ENCODE measurements at places on chromosomes 13 and 19.

DNA sequence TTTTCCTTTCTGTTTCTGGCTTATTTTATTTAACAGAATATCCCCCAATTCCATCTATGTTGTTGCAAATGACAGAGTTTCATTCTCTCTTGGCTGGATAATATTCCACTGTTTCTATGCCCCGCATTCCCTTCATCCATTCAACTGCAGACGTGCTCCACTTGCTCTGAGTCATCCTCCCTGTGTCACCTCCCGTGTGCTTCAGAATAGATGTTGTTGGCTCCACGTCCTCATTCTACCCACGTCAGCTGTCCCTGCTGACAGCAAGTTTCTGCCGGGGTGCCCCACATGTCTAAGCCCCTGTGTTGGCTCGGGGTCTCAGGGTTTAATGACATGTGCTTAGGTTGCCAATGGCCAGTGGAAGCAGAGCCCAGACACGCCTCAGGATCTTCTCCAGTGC, 1041.0 kb downstream of the UQCRFS1 start:
- DNase-seq: no peak

DNA sequence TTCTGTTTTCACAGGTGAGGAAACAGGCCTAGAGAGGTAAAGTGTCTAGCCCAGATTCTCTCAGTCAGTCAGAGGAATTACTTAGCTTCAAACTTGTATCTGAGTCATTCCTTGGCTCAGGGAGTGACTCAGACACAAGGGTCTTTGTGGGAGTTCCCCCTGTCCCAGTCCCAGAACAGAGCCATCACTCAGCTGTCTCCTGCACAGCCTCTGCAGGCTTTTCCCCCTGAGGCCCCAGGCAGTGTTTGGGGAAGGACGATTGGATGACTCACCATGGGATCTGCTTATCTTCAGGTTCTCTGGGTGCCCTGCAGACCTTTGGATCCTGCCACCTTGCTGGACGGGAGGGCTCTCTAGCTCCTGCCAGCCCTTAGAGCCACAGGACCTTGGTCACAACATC, 13.2 kb downstream of the ZNF793 start:
- DNase-seq: no peak

- DNase-seq: no peak
These were observed 188.2 kb upstream of the TSC22D1 start for GRCh38 chr13:44764302-44764692.

DNA sequence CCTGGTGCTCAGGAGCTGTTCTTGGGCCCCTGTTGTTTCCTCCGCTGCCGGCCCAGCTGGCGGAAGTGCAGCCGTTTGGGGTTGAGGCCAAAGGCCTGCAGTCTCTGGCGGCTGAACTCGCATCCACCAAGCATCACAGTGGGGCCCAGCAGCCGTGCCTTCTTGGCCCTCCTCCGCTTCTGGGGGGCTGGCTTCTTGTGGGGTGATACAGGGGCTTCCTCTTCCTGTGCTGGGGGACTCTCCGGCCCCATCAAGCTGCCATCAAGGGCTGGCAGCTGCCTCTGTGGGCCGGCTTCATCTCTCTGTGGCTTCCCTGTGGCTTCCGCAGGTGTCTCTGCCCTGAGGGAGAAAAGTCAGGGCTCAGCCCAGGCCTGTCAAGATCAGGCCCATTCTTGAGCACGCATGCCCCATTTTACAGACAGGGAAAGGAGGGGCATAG, 10.3 kb downstream of the ATG4D start:
- no peak for DNase-seq

DNA sequence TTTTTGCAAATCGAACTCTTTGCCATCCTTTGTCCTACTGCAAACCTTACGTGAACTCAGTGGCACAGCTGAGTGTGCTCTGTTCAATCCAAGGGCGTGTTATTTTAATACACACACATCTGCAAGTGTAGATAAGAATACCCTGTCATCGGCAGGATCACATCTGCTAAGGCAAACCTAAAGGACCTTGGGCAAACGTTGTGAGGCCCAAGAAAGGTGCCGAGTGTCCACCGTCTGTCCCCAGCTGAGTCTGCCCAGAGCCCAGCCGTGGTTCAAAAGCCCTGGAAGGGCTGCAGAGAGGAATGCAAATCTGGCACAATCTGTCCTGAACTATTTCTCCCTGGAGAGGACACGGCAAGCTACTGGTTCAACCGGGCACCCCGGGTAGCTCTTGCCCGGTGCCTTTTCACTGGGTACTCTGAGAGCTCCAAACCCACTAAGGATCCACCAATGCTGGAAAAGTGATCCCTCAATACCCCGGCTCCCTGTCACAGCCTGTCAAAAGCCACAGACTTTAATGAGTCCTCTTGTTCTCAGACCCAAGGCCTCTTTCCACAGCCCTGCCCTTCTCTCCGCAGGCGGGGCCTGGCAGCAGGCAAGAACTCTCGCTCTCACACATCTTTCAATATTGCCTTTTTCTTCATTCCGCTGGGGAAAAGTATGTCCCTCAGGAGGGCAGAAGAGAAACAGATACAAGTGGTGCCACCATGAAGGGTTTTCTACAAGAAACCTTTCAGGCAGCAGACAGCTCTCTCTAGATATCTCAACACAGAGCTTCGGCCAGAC, 17.0 kb downstream of the SLC7A1 start:
- no peak for DNase-seq

DNA sequence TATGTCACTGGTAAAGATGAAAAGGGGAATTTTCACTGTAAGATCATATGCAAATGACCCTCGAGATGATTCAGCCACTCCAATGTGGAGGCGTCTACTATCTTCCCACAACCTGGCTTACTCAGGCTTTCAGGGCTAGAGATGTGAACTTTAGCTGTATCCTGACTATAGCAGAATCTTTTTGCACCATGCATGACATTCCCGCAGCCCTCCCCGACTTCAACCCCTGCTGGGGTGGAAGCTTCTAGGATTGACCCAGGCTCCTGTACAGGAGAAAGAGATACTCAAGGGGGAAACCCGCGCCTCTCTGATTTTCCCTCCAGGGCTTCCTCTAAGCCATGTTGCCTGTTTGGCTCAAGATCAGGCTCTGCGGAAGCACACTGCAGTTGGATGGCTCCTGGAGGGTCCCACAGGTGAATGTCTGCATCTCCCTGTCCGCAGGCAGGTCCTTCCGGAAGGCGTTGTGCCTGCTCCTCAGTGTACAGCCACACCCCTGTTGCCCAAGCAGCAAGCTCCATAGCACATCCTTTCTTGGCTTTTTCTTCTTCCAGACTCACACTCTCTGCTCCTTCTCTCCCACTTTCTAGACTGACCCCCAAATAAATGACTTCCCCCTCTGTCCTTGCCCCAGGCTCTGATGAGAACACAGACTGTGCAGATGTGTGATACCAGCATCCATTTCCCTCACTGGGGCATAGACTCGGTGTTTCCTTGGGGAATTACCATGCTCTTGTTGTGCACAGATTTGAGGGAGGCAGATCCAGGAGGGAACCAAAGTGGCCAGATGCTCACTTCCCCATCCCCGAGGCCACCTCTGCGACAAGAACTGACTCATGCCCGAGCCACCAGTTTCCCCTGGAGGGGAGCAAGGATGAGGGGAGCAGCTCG, 29.1 kb upstream of the POP4 start:
- DNase-seq: no peak

- no peak for DNase-seq
These were observed 9.3 kb downstream of the MED16 start for GRCh38 chr19:883661-884211.

DNA sequence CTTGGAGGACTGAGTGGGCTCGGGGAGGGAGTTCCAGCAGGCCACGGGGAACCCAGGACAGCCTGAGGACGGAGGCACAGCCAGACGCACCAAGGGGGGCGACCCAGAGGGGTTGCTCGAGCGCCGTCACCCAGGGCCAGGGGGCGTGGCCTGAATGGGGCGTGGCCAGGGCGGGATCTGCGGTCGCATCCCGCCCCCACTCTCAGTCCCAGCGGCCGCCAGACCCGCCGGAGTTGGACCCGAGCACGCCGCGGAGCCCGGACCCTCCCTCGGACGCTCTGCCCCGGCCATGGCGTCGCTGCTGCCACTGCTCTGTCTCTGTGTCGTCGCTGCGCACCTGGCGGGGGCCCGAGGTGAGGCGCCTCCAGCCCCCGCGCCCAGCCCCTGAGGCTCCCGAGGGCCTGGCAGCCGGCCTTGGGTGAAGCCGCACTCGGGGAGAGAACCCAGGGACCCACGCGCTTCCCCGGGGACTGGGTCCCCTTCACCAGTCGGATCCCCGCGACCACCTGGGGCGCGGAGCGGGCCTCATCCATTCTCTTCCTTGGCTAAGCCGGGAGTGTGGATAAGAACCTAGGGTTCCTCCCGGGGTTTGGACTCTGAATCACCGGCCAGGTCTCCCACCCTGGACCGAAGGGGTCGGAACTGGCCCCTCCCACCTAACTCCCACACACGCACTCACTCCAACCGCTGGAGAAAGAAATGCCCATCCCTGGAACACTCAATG, at the start of gene CILP2:
TSS of gene CILP2 (plus strand) at position 205 of the 724 bp plus-strand sequence. CDS start at position 290, 85 bp downstream.
- peak; percentile 86 for DNase-seq

DNA sequence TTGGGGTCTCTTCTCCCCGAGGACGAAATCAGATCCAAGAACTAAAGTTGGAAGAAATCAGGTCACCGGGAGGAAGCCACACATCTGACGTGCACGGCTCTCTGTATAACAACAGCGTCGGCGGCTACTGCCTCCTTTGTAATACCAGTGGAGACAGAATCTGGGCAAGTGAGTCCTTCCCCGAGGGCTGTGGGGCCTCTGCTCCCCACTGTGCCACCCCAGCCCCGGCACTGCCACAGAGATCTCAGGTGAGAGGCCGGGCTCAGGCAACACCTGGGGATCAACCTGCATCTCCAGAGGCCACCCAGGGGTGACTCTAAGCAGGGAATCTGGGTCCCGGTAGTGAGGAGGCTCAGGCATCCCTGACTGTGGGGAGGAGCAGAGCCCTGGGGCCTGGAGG, 33.7 kb upstream of the C13orf46 start:
- DNase-seq: peak; percentile 72

DNA sequence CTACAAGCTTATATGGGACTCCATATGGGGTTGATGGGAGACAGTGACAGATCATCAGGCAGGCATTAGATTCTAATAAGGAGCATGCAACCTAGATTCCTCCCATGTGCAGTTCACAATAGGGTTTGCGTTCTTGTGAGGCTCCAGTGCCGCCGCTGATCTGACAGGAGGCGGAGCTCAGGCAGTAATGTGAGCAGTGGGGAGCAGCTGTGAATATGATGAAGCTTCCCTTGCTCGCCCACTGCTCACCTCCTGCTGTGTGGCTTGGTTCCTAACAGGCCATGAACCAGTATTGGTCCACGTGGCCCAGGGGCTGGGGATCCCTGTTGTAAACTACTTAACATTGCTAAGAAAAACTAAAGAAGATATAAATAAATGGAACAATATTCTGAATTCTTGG, 378.4 kb downstream of the KCNRG start:
- no peak for DNase-seq

GRCh38 chr13:89514534-89515312, 1832.8 kb upstream of the MIR17HG start:
- DNase-seq: no peak

- no peak for DNase-seq
These were observed 156.3 kb downstream of the TBC1D4 start for GRCh38 chr13:75325711-75326110.

- no peak for DNase-seq
These were observed 1.7 kb downstream of the SSBP4 start for GRCh38 chr19:18420930-18421329.

DNA sequence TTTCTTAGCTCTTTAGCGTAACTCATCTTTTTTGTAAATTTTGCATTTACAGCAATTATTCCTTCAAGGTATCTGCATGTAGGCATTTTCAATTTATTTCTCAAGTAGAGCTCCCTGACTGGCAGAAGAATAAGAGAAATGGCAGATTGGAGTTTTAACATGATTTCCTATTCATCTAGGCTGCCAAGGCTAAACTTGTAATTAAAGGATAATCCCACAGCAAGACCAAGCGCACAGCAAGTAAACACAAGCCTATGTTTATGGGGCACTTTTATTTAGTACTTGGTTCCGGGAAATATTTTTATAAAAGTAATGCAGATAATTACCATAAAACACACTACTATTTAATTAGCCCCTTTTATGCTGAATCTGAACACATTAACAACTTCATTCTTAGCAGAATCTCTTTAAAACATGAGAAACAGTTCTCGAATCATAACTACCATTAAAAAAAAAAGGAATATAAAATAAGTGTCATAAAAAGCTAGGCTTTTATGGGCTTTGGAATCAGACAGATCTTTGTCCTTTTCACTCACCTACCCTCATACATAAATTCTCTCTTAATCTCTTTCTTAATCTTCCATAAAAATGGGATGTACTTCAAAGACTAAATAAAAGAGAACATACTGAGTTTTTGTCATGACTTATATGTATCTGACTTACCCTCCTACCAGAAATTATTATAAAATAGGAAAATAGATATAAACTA, 961.6 kb upstream of the MIR17HG start:
- DNase-seq: no peak

DNA sequence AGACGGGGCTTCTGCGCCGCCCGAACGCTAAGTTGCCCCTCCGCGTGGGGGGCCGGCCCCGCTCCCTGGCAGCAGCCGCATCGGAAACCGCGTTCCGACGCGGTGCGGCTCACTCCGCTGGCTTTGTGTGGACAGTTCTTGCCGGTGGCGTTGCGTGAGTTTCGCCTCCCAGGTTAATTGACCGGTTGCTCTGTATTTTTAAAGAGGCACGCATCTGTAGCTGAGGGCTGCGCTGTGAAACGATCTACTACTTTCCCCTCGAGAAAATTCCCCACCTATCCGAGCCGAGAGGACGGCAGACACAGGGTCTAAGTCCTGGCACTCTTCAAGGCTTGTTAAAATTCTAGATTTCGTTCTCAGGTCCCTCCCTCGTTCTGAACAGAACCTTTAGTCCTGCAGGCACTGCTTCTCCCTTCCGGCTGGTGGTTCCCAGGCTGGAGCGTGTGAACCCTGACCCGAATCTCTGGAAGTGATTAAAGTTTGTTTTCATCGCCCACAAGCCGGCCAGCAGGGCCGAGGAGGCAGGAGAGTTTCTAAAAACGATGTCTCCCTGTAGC, 933 bp downstream of the ARHGEF7 start:
- DNase-seq: peak; percentile 72

- DNase-seq: no peak
These were observed 34.1 kb downstream of the CSNK1G2 start for GRCh38 chr19:1975162-1975480.

Measured in aorta (tissue), 5 donors.